ENCODE measurements at places on chromosomes 7 and 10. TPM values are rescaled to one million over a fixed set of nuclear protein-coding genes. Genes with fewer than 3 reads are reported as not detected.

GRCh38 chr10:112649006-112649821, 202.2 kb downstream of the VTI1A start:
- H3K27ac ChIP-seq, result no peak overlapping the region
- no peaks in the 10 kb centered on the region for H3K36me3 ChIP-seq
- H3K4me3 ChIP-seq, result no peak overlapping the region

- peaks cover 2% of the 10 kb centered on the region for H3K27me3 ChIP-seq
- no peak overlapping the region for H3K27ac ChIP-seq
- H3K36me3 ChIP-seq, result no peaks in the 10 kb centered on the region
- H3K4me3 ChIP-seq, result no peak overlapping the region
- H3K4me1 ChIP-seq, result no peaks in the 10 kb centered on the region
Observed at GRCh38 chr10:67804395-67804678, 33.7 kb downstream of the DNAJC12 start.

DNA sequence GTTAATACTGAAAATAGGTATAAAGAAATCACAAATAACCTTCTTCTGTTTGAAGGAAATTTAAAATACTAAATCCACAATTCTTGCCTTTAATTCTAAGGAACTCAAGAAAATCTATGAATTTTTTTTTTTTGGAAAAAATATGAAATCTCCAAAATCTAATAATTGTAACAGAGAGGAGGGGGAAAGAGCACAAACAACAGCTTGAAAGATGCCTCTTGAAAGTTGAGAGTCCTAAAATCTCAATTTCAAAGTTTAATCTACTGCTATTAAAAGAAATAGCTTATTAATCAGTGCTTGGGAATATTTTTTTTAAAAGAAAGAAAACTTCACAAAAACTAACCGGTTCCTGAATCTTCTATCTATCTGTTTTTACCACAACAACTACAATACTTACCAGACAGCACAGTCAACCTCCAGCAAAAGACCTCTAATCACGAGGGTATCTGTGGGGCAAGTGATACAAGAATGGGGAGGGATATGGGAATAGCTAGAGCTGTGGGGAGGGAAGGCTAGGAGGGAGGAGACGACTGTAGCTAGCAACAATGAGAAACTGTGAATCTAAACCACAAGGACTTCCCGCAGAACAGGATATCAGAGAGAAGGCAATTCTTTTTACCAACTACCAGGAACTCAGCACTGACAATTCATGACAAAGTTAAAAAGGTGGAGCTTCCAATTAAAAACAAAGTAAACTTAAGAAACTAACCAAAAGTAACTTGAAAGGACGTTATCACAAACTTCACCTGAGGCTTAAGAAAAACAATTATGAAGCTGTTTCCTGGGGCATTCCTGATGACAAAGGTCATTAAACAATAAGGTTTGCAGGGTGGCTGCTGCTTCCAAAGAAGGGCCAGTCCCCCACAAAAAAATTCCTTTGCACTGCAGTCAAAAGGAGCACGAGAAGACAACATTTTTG, at the start of gene USP54:
Gene USP54 (minus strand): TSS at position 462 of the 919 bp plus-strand sequence. CDS start 15,684 bp downstream, outside the sequence.
- H3K27ac ChIP-seq, result no peak within 1 kb of the TSS
- peak; percentile 9 for DNase-seq
- no peaks in the 10 kb centered on the region for H3K27me3 ChIP-seq
- peak within 1 kb of the TSS; percentile 51 for H3K4me3 ChIP-seq

HOXA13 gene
- not detected for total RNA-seq

TMEM130 gene
- total RNA-seq, result not detected

FAM237B gene
- not detected for total RNA-seq

SLC4A2 gene
- total RNA-seq, result 71.7 TPM

OR2A12 gene
- not detected for total RNA-seq

Data from CD4-positive, CD25-positive, alpha-beta regulatory T cell (primary cell).